ENCODE measurements at places on chromosomes 5 and 9.
A peak's percentile ranks its signal among the peaks of the same experiment; 100 is the strongest.

GRCh38 chr9:75669721-75670120, 220.8 kb upstream of the PCSK5 start:
- no peak for DNase-seq

DNA sequence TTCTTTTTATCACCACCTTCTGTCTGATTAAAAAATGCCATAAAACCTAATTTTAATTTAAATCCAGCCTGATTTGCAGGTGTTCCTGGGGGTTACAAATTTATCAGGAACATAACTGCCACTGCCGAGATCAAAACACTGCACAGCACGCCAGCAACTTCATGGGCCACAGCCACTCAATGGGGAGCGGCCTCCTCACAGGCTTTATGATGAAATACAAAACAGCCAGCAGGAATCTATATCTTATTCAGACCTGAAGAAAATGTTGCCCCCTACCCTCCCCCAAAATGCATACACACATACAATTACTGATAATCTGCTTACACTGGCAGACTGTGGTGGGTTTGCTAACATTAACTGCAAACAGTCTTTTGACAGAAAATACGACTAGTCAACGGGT, 151.7 kb upstream of the POU5F2 start:
- peak; percentile 97 for DNase-seq

DNA sequence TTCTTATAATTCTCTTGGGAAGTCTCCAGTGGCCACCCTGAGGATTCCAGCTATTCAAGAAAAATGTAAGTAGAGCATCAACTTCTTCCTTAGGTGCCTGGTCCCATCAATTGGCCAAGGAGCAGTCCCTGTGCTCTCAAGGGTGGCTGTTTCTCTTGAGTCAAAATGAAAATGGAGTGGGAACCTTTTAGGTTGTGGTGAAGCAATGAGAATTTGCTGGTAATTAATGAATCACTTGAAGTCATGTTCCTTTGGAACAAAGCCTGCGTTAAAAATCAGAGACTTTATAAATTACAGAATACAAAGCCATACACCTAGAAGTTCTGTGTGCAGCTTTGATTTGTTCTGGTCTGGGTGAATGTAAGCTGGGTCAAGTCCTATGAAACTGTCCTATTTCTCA, 48.9 kb downstream of the IL31RA start:
- no peak for DNase-seq

GRCh38 chr5:171340491-171340890, 31.4 kb downstream of the TLX3 start:
- peak; percentile 15 for DNase-seq

DNA sequence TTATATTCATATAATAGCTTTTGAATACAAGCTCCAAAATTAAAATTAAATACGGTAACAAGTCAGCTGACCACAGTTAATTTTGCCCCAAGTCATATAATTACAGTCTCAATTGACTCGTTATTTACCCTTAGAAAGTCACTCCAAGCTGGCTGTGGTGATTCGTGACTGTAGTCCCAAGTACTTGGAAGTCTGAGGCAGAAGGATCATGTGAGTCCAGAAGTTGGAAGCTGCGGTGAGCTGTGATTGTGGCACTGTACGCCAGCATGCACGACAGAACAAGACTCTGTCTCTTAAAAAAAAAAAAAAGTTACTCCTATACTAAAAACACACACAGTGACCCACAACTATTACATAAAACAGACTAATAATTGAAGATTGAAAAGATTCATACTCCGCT, 31.6 kb upstream of the DTWD2 start:
- no peak for DNase-seq

DNA sequence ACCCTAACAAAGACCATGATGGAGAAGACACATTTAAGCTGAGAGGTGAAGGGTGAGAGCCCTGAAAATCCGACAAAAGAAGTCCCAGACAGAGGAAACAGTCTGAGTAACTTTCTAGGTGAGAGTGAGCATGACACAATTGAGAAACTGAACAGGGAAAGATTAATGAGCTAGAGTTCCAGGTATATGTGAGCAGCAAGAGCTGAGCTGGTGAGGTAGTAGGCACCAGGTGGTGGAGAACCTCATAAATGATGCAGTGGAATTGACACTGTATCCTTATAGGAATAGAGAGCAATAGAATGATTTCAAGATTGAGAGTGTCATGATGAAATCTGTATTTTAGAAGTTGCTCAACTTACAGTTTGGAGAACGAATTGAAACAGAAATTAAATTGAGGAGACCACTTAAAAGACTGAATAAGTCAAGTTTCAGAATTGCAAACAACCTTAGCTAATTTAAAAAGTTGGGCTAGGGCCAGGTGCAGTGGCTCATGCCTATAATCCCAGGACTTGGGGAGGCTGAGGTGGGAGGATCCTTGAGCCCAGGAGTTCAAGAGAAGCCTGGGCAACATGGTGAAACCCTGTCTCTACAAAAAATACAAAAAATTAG, 89.8 kb downstream of the NREP start:
- no peak for DNase-seq

DNA sequence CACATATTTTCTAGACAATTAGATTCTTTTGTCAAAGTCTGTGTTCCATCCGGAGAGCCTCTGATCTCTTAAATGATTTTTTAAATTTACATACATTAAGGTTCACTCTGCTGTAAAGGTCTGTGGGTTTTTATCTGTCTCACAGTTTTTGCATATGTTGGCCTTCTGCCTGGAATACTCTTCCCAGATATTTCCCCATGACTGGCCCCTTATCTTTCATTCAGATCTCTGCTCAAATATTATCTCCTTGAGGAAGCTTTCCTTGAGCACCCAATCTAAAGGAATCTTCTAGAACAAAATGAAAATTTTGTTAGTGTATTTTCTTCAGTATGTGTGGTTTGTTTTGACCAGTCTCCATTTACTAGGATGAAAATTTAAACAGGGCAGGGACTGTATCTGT, 26.3 kb downstream of the FAF2 start:
- DNase-seq, result no peak

DNA sequence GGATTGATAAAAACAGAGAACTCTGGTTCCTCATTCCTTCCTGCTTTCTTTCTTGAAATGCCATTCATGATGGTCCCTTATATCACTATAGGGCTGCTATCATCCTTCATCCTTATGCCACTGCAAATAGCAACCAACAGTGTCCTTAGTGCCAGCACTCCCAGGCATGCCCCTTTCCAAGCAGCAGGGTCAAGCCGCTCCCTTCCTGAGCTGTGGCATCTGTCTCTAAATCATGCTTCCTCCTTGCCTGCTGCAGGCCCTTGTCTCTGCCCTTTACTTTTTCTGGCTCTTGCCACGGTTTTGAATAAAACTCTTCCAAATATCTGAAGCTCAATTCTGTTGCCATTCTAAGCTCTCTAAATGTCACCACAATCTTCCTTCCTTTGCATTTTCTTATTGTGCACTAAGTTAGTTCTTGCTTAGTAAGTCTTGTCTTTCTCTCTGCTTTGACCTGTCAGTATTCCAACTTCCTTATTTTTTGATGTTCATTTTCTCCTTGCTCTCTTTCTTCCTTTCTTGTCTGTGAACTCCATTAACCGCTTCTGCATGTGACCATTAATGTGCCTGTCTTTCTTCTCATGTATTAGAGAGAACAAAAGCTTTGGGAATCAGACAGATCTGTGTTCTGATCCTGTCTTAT, 19.9 kb downstream of the TLR4 start:
- DNase-seq, result no peak

- no peak for DNase-seq
These were observed 37.8 kb upstream of the ANKRD34B start for GRCh38 chr5:80607832-80608231.

GRCh38 chr5:135131801-135132680, 98.0 kb upstream of the PITX1 start:
- DNase-seq, result no peak

GRCh38 chr9:852539-852938, 11.0 kb downstream of the DMRT1 start:
- DNase-seq, result no peak

- no peak for DNase-seq
These were observed 28.5 kb downstream of the COL5A1 start for GRCh38 chr9:134670042-134670525.

DNA sequence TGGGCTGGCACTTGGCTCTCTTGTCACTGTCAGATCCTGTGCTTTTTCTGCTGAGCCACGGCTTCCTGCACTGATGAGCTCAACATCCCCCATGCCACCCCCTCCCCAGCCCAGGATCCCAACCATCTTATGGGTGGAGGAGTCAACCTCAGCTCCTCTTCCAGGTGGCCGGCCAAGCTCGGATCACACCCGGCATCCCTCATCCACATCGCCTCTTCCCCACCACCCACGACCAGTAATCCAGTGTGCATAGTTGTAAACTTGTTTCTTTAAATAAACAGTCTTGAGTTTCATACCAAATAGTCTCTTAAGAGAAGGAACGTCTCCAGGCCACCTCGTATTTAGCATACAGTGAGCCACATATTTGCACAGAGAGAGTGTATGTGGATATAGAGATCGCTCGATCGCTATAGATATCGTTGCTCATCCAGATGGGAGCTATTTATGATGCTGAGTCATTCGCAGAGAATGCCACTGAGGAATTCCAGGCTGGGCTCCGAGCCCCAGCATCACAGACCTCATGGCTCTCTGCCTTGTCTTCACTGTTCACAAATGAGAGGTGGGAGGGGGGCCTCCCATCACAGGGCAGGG, 61.8 kb upstream of the CPLX2 start:
- no peak for DNase-seq

GRCh38 chr9:134466869-134467616, 140.8 kb downstream of the RXRA start:
- DNase-seq, result no peak

Data from NCI-H748 treated with DMSO at 0.1 percent for 48 hours (cell line).